SJSA1 (cell line): ENCODE measurements at places on chromosomes 4 and X. TPM values are rescaled to one million over a fixed set of nuclear protein-coding genes. Genes with fewer than 3 reads are reported as not detected.
A peak's percentile ranks its signal among the peaks of the same experiment; 100 is the strongest.

- DNase-seq = no peak
- no peaks in the 10 kb centered on the region for H3K27me3 ChIP-seq
- H3K27ac ChIP-seq = no peak overlapping the region
- no peak overlapping the region for H3K4me3 ChIP-seq
- no peaks in the 10 kb centered on the region for H3K36me3 ChIP-seq
Measured at GRCh38 chrX:143336261-143336660, 181.0 kb downstream of the SPANXN3 start.

The NAA11 gene
- total RNA-seq = not detected in 2 replicates

The ATP1B4 gene
- total RNA-seq = not detected in 2 replicates

The CEP44 gene
- 22.8 and 31.7 TPM in 2 replicates for total RNA-seq

The PGAM4 gene
- total RNA-seq = not detected in 2 replicates

DNA sequence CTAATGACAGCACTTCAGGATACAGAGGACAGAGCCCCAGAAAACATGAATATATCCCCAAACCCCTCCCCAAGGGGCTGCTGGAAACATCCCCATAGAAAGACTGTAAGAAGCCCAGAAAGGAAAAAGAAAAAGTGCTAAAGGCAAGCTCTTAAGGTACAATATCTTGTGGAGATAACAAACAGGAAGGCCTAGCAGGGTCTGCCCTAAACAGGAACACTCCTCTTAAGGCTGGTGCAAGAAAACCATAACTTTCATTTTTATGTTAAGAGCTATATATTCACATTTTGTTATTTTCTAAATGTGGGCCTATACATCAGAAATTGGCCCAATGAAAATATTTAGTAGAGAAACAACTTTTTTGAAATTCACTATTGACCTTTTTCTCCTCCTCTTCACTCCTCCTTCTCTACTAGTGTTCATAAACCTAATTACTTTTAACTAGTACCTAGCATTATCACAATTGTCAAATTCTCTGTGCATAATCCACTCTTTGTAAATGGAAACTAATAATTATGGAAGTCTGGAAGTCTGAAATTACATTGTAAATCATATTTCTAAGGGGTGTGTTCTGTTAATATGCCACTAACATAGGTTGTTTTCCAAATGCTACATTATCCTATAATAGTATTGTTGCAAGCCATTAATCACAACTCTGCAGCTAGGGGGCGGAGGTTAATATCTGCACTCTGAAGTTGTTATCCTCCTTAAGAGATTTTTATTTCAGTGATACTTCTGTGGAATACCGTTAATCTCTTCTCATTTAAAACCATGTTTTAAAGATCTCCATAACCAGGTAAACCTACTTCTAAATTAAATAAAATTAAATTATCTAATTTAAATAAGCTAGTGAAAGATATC is 59.8 kb downstream of the CASK start:
- no peaks in the 10 kb centered on the region for H3K36me3 ChIP-seq
- no peak overlapping the region for H3K27ac ChIP-seq
- no peaks in the 10 kb centered on the region for H3K27me3 ChIP-seq
- H3K4me3 ChIP-seq = no peak overlapping the region

The RBM47 gene
- total RNA-seq = 0.13 TPM in 1 of 2 replicates, not detected in the other

The XAGE2 gene
- total RNA-seq = 0.39 and 2.7 TPM in 2 replicates

The SPANXD gene
- total RNA-seq = not detected in 2 replicates

The TLR10 gene
- total RNA-seq = not detected in 2 replicates

DNA sequence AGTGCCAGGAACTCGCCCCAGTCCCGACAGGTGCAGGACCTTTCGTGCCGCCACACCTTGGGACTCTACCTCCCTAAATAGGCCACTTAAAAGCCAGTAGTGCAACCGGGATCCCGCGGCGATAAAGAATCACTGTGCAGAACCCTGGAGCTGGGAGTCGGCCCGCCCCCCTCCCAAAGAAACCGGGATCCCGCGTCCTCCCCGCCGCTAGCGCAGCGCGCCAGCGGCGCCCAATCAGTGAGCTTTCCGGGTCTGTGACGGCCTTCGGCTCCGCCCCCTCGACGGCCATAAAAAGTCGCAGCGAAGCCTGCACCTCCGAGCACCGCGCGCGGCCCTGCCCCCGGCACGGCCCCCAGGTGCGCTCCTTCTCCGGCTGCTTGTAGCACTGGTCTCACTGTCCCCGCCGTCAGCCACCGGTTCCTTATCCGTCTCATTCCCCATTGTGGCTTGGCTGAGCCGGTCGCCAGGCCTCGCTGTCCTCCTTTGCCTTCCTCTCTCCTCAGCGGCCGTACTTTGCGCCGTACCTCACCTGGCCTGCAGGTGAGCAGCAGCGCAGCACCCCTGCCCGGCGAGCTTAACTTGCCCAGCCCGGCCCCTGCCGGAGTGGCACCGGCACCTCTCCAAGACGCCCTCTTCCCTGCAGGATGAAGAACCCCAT is at the start of gene LRAT:
TSS of gene LRAT (plus strand) at position 318 of the 658 bp plus-strand sequence. CDS start at position 645, 327 bp downstream.
- no peak for DNase-seq
- no peaks in the 10 kb centered on the region for H3K36me3 ChIP-seq
- H3K4me1 ChIP-seq = no peaks in the 10 kb centered on the region
- peaks cover 20% of the 10 kb centered on the region for H3K27me3 ChIP-seq
- H3K4me3 ChIP-seq = peak within 1 kb of the TSS; percentile 5; the same call in 1 of the 2 replicates
- H3K27ac ChIP-seq = no peak within 1 kb of the TSS

- DNase-seq = peak; percentile 77
- H3K27ac ChIP-seq = peak overlapping the region; percentile 36
- no peak overlapping the region for H3K4me3 ChIP-seq
- no peaks in the 10 kb centered on the region for H3K36me3 ChIP-seq
- no peaks in the 10 kb centered on the region for H3K27me3 ChIP-seq
Measured at GRCh38 chr4:141046255-141046654, 87.0 kb downstream of the RNF150 start.

- no peak for DNase-seq
- H3K4me1 ChIP-seq = no peaks in the 10 kb centered on the region
- H3K4me3 ChIP-seq = no peak overlapping the region
- H3K27ac ChIP-seq = no peak overlapping the region
- H3K27me3 ChIP-seq = no peaks in the 10 kb centered on the region
Measured at GRCh38 chr4:36385951-36386571, 104.6 kb downstream of the DTHD1 start.

The H2BW2 gene
- total RNA-seq = not detected in 2 replicates

DNA sequence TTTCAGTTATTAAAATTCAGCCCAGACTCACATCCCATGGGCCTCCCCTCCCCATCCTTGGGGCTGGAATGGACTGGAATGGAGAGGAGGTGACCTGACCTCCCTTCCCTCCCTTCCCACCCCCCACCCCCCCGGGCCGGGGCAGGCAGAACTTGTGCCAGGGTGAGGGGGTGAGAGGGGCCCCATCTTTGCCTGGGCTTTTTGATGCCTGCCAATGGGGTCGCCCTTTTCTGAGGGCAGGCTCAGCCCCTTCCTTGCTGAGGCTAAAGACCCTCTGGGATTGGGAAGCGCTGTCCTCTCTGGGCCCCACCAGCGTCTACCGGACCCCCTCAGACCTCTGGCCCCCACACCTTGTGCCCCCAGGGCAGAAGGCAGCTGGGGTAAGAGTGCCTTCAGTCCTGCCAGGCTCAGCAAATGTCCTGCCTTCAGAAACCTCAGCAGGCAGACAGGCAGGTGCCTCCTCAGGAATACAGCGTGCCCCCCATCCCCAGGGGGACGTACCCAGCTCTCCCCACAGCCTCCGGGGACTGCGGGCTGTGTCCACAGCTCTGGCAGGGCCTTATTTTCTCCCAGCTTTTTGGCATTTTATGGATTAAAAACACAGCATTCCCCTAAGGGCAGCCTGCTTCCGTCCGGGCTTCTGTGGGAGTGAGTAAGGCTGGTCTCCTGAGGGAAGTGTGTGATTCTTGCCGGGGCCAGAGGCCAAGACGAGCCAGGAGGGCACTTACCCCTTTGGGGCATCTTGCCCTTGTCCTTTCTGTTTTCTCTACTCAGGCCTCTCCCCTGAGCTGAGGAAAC is 12.6 kb upstream of the CCNQ start:
- no peak overlapping the region for H3K4me3 ChIP-seq
- no peaks in the 10 kb centered on the region for H3K36me3 ChIP-seq
- H3K4me1 ChIP-seq = no peaks in the 10 kb centered on the region; the same call in 1 of the 2 replicates
- H3K27ac ChIP-seq = no peak overlapping the region

DNA sequence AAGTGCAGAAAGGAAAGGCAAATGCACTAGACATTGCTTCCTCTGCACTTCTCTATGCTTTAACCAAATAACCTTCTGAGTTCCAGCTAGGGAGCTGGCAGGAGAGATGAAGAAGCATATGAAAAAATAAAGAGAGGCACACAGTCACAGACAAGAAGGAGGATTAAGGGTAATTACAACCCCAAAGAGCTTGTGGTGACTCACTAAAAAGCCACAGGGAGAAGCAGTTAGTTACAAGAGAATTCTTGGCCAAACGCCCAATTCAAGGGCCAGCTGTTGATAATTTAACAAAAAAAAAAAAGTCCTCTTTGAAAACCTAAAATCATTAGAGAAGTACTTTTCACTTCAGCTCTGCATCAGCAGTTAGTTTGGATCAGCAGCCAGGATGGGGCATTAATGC is 478.0 kb downstream of the KCNIP4 start:
- no peaks in the 10 kb centered on the region for H3K27me3 ChIP-seq
- no peaks in the 10 kb centered on the region for H3K4me1 ChIP-seq
- DNase-seq = no peak
- no peak overlapping the region for H3K4me3 ChIP-seq

GRCh38 chrX:110267874-110268273 is 50.0 kb downstream of the AMMECR1 start:
- DNase-seq = no peak
- no peak overlapping the region for H3K4me3 ChIP-seq
- H3K27me3 ChIP-seq = no peaks in the 10 kb centered on the region
- no peak overlapping the region for H3K27ac ChIP-seq
- no peaks in the 10 kb centered on the region for H3K4me1 ChIP-seq

DNA sequence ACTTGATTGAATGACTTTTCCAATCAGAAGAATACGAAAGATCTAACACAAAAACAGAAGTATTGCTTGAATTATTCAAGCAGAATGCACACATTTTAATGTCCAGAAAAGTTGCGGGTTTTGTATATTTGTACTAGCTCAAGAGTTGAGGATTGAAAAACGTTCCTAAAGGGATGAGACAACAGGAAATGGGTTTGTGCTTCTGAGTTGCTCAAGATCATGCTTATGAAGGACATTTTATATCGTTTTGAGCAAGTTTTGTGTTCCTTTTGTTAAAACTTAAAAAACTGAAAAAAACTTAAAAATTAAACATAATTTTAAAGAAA is 353 bp upstream of the SMIM10 start:
- no peak for DNase-seq
- peaks cover 13% of the 10 kb centered on the region for H3K4me1 ChIP-seq
- no peaks in the 10 kb centered on the region for H3K27me3 ChIP-seq
- peak overlapping the region; percentile 86 for H3K27ac ChIP-seq

The TMPRSS11D gene
- not detected in 2 replicates for total RNA-seq

The GLRA2 gene
- total RNA-seq = not detected in 2 replicates

The RS1 gene
- total RNA-seq = 0.05 TPM in 1 of 2 replicates, not detected in the other

The RTL5 gene
- 1.5 and 1.8 TPM in 2 replicates for total RNA-seq

- no peaks in the 10 kb centered on the region for H3K27me3 ChIP-seq
- no peak overlapping the region for H3K27ac ChIP-seq
- peak overlapping the region; percentile 91 for H3K4me3 ChIP-seq
- H3K36me3 ChIP-seq = peaks cover 6% of the 10 kb centered on the region
Measured at GRCh38 chr4:147733716-147734344, 1.9 kb downstream of the ARHGAP10 start.

GRCh38 chr4:55926610-55927009 is 22.1 kb upstream of the CEP135 start:
- no peaks in the 10 kb centered on the region for H3K27me3 ChIP-seq
- no peak overlapping the region for H3K27ac ChIP-seq
- H3K36me3 ChIP-seq = 0 out of 2 replicates have a peak, but pooled peaks cover 6% of the 10 kb centered on the region
- peaks cover 11% of the 10 kb centered on the region for H3K4me1 ChIP-seq
- H3K4me3 ChIP-seq = no peak overlapping the region
- no peak for DNase-seq

The SMC1A gene
- 34.4 and 43.9 TPM in 2 replicates for total RNA-seq

The SLC49A3 gene
- total RNA-seq = not detected in 2 replicates

The VSIG1 gene
- total RNA-seq = 0.22 and 0.37 TPM in 2 replicates

The MTNR1A gene
- total RNA-seq = 0.13 TPM in 1 of 2 replicates, not detected in the other

The ASIC5 gene
- total RNA-seq = not detected in 2 replicates

The PRR27 gene
- total RNA-seq = not detected in 2 replicates
